ENCODE measurements at places on chromosomes 1 and 21.

DNA sequence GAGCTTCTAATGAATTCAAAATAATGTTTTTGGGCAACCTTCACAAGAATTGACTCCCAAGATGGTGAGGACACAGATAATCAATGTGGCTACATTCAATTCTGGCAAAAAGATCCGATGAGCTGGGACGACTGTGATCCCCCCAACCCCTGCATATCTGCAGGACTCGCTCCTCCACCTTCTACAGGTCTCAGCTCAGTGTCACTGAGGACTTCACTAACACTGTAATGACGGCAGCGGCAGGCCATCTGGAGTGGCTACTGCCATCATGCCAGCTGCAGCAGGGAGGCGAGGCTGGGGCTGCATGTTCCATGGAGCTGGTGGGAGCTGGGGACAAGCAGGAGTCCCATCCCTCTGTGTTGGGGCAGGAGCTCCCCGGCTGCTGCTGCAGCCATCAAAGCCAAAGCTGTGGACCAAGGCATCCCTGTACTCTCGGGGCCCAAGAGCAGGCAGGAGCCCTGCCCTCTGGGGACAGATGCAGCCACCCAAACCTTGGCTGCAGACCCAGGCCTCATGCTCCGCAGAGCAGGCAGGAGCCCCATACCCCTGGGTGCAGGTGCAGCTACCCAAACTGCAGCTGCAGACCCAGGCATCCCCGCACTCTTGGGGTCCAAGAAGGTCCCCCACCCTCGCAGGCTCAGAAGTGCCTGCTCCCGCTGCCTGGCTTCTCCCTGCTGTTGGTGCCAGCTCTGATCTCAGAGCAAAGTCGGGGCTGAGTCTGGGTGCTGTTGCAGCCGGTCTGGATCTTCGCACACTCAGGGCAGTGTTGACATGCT lies 12.2 kb upstream of the DHRS3 start:
- no peak for DNase-seq

DNA sequence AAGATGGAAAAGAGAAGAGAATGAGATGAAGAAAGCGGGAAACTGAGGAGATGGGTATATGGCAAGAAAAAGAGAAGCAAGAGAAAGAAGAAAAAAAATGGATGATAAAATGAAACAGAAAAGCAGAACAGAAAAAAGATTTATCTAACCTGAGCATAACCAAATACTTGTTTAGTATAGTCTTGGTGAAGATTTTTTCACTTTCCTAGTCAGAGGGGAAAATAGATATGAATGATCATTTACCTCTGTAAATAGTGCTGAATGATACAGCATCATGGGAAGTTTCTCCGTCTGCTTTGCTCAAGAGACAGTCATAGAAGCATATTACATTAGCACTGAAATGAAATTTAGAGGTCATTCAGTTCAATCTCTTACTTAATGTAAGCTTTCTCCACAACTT lies 36.1 kb upstream of the PLPPR4 start:
- DNase-seq = no peak

- no peak for DNase-seq
Measured at GRCh38 chr1:245052258-245052657, 102.5 kb upstream of the KIF26B start.

DNA sequence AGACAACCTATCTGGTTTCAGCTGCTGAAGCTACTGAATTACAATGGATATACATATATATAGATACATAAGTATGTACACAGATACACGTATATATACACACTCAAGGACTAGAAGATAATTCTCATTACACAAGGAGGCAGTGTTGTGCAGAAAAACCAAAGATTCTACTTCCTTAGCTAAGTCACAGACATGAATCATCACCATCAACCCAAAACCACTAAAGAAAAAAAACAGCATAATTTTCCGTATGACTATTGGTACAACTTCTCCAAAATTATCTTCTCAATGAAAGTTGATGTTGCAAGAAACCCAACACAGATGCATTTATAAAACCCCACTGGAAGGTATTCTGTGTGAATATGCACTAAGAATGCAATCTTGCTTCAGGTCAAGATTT lies 36.8 kb upstream of the RPF1 start:
- no peak for DNase-seq

DNA sequence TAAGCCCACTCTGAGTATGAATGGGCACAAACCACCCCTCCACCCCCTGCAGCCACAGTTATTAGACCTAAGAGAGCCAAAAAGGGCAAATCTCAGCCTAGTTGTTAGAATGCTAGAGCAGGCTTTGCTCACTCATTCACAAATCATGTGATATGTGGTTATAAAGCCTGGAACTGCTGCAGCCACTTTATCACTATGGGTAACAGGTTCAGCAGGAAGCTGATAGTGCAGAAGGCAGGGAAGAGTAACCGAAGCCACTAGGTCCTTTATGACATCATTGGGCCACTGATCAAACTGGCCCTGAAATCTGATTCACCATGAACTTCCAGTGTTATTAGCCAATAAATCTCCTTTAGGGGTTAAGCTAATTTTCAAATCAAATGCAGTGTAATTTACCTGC lies 134.7 kb downstream of the GRIK1 start:
- DNase-seq = no peak

- no peak for DNase-seq
Measured at GRCh38 chr1:17377325-17377953, 5.4 kb downstream of the PADI6 start.

DNA sequence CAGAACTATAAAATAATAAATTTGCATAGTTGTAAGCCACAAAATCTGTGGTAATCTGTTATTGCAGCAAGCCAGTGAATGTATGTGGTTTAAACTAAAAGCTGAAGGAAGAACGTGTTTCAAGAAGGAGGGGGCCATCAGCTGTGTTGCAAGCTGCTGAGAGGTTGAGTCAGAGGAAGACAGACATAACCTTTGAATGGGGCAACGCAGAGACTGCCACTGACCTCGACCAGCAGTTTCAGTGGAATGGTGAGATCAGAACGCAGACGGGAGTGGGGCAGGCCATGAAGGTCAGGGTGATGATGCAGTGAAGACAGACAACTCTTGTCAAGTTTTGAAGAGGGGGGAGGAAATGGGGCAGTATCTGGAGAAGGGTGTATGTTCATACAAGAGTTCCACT lies 23.2 kb upstream of the QSOX1 start:
- DNase-seq = no peak

GRCh38 chr1:21117159-21117558 lies 59.5 kb downstream of the EIF4G3 start:
- no peak for DNase-seq

DNA sequence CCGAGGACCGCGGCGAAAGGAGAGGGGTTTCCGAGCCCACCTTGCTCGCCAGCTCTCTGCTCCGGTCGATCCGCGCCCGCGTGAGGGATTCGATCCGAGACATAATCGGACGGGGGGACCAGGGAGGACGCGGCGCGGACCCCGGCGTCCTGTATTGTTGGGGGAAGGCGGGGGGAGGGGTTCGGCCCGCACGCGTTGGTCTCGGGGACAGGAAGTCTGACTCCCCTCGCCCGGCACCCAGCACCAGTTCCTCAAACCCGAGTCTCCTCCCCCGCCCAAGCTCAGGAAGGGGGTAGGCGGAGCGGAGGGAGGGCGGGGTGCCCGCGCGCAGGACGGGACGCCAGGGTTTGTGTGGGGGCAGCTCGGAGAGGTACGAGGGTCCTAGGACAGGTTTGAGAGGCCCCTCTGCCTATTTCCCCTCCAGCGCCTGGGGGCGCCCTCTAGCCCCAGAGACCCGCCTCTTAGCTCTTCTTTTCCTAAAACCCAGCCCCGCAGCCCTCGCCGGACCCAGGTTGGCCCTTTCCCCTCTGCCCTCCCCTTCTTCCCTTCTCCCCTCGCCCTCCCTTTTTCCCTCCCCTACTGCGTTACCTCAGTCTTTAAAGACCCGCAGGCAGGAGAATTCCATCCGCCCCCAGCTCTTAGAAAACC lies at the start of gene ARHGEF2:
Gene ARHGEF2, minus strand, starts transcription at position 223 of the 648 bp plus-strand sequence. Its CDS starts 120 bp downstream, at position 103.
- peak; percentile 44 for DNase-seq

- no peak for DNase-seq
Measured at GRCh38 chr1:41547336-41547735, 62.9 kb upstream of the EDN2 start.

GRCh38 chr1:235078480-235079381 lies 49.9 kb downstream of the TOMM20 start:
- no peak for DNase-seq

DNA sequence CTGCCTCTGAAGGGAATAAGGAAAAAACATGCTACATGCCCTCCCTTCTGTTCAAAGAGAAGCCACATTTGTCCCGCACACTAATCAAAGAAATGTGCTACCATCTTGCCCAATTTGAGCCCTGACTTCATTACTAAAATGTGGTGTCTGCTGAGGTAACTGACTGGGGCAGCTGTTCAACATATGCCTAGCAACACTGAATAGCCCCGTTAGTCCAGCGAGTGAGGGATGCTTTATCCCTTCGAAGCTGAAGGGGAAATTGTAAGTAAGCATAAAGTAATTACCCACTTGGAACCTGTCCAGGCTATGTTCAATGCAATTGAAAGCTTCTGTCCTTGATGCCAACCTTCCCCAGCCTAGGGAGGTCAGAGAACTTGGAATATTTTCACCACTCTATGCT lies 310.6 kb downstream of the SEC16B start:
- no peak for DNase-seq

DNA sequence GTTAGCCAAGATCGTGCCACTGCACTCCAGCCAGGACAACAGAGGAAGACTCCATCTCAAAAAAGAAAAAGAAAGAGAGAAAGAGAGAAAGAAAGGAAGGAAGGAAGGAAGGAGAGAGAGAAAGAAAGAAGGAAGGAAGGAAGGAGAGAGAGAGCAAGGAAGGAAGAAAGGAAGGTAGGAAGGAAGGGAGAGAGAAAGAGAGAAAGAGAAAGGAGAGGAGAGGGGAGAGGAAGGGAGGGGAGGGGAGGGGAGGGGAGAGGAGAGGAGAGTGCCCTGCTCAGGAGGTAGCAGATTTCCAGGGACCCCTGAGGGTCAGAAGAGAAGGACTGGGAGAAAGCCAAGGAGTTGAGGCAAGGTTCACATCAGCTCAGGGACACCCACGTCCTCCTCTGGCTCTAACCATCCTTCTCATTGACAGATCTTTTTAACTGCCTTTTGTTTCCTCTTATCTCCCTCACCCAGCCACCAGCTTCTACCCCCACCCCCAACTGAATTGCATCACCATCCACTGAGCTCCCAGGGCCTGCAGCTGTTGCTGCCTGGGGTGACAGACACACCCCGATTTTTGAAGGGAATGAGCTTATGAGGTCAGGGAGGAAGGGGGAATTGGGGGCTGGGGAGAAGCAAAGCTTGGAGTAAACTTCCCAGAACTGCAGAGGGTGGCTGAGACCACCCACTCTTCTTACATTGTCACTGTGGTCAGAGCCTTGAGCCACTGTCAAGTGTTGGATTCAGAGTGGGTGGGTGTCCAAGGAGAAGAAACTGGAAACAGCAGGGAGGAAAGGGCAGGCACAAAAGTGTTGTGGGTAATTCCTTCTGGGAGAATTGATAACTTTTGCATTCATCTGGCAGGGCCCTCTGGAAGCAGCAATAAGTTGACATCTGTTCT lies 91.6 kb downstream of the GLUL start:
- DNase-seq = no peak

- no peak for DNase-seq
Measured at GRCh38 chr1:86110451-86111129, 46.0 kb downstream of the COL24A1 start.

DNA sequence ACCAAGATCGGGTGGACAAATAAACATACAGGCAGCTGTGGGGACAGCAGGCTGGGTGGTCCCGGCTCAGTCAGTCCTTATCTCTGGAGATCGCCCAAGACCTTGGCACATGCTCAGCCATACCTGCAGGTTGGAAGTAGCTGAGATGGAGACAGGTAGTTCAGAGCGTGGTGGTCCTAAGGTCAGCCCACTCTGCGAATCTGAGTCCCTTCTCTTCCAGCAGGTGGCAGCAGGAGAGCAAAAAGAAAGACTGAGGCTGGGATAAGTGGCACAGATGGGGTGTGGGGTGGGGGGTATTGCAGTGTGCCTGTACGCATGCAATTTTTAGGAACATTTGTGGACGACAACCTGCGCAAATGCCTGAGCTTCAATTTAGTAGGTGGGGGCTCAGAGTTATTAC lies 104.9 kb downstream of the TENT5C start:
- DNase-seq = no peak

GRCh38 chr1:39524171-39524570 lies 32.7 kb downstream of the BMP8A start:
- DNase-seq = no peak

DNA sequence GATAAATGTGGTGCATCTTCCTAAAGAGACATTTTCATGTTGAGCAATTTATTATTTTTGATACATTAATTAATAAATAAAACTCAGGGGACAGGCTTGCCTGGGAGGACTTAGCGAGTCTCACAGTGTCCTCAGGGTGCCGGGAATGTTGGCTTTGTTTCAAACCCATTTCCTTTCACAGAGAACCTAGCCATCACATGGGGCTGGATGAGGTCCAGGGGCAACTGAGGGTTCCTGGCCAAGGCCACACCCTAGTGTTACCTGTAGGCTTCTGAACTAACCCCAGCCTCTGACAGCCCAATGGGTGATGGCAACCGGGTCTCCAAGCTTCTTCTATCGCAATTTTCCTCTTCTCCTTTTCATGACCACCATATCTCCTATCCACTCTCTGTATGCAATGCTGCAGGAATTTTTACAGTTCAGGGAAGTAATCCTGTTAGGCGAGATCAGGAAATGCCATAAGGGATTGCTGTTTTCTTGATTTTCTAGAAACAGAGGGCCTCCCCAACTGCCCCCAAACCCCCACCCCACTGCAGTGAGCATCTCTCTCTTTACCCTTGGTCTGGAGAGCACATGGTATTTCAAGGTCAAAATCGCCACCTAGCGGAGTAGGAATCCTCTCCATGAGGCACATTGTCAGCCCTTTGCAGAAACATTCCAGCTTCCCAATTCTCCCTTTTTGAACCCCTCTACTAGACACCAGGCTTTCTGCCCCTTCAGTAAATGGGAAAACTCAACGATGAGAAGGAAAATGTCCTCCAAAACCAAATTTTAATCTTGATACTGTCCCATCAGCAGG lies 22.1 kb upstream of the SMYD3 start:
- DNase-seq = no peak

- DNase-seq = no peak
Measured at GRCh38 chr1:34780528-34780927, 486 bp upstream of the GJB3 start.

DNA sequence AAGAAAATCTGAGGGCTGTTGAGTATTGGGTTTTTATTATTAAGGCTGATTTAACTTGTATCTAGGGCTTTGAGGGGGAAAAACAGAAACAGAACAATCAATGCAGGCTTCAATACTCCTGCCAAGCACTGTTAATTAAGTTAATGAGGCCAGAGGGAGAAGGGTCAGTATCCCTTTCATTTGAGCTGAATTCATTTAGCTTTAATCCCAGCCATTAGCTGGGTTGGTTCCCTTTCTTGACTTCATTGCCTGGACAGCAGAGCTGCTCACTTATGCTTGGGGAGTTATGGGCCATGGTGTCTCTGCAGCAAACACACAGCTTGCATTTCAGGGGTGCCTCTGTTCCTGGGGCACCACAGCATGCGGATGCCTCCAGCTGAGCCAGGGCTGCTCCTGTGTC lies 16.3 kb downstream of the TLR5 start:
- DNase-seq = no peak
